T-helper 2 cell treated with Interferon-gamma antibody and Interleukin-4, amounts not matched to agents 5 μg/mL and 100 μg/mL, for 36 hours (primary cell): ENCODE measurements at places on chromosomes 4 and X.
A peak's percentile ranks its signal among the peaks of the same experiment; 100 is the strongest.

- DNase-seq: no peak
These were observed 140.2 kb upstream of the LDB2 start for GRCh38 chr4:17038510-17039176.

GRCh38 chrX:31702222-31702621, 630.4 kb upstream of the FTHL17 start:
- no peak for DNase-seq

DNA sequence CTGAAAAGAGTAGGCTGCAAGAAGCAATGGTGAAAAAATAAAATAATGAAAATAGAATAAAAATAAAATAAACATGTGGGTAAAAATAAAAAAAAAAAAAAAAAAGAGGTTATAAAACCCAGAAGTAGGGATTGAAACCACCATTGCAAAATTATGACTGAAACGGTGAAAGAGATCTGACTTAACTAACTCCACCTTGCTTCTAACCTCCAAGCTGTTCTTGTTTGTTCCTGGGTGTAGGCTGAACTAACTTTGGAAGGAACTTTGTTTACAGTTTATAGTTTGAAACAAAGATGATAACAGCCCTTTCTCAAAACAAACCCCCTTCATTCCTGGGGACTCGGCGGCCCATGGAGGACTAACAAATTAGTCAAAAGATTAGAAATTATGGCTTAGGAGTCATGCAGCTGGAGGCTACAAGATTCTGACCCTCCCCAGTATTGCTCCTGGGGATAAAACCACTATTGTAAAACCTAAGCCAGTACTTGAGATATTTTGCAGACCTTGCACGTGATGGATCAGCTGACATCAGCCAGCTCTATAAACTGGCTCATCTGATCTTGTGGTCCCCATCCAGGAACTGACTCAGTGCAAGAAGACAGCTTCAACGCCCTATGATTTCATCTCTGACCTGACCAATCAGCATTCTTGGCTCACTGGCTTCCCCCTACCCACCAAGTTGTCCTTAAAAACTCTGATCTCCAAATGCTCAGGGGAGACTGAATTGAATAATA, 30.4 kb downstream of the DDX60L start:
- peak; percentile 31 for DNase-seq

GRCh38 chr4:111228396-111228795, 605.5 kb upstream of the PITX2 start:
- no peak for DNase-seq

DNA sequence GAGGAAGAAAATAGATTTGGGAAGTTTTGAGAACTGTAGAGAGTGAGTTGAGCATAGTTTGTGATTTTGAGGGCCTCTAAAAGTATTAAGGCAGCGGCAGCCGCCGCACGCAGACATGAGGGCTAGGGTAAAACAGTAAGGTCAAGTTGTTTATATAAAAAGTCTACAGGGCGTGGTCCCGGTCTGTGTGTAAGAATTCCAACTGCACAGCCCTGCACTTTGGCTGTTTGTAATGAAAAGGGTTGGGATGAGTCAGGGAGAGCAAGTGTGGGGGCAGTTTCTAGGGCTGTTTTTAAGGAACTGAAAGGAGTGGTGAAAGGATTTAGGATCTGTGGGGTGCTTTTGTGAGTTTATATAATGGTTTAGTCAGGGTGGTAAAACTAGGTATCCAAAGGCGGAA, 55.0 kb downstream of the BEX3 start:
- no peak for DNase-seq

DNA sequence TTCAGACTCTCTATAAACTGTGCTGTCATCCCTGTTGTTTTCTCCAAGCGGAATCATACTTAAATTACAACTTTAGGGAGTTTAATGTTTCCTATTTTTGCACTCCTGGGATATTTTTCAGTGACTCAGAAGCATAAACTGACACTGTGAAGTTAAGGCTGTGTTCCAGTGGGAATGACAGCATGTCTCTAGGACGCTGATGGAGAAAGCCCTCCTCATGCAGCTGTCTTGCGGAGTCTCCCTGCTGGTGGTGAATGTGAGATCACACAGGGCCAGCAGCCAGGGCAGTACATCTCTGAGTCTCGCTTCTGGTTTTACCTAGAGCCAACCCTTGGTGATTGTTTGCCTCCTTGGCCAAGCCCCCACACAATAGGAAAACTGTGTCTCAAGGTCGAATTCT, 53.3 kb downstream of the NFKB1 start:
- DNase-seq: no peak

- DNase-seq: no peak
These were observed 30.0 kb upstream of the ANXA5 start for GRCh38 chr4:121726642-121727268.

DNA sequence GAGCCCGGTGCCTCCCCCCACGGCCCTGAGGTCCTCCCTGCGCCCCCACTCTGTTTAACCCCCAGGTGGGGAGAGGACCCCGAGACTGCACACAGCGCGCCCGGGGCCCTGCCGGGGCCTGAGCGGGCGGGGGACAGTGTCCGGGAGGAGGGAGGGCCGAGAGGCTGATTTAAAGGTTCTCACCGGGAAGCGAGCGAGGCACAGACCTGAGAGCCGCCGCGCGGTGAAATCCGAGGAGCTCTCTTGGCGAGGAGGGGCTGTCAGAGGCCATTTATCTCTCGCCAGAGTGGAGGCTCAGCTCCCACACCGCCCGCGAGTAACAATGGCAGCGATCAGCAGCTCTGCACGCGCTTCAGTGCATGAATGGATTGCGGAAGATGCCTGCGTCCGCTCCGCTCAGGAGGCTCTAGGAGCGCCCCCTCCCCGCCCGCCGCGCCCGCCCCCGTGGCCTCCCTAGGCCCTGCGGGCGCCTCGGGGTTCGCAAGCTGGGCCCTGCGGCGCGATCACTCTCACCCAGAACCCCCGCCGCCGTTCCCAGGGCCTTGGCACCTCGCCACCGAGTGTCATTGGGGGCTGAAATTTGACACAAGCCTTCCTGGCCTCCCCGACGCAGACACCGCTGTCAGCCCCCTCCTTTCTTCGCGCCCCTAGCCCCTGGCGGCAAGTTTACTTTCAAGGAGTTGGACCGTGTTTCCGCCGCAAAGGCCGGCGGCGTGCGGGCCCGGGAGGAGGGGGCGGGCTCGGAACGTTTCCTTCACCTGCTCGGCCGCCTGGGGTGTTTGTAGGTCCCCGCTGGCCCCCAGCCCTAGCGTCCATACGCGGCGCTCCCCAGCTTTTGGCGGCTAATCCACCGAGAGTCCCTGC, 48.7 kb upstream of the BCOR start:
- DNase-seq: no peak

- DNase-seq: no peak
These were observed 26.9 kb upstream of the TMPRSS11B start for GRCh38 chr4:68272380-68272779.

DNA sequence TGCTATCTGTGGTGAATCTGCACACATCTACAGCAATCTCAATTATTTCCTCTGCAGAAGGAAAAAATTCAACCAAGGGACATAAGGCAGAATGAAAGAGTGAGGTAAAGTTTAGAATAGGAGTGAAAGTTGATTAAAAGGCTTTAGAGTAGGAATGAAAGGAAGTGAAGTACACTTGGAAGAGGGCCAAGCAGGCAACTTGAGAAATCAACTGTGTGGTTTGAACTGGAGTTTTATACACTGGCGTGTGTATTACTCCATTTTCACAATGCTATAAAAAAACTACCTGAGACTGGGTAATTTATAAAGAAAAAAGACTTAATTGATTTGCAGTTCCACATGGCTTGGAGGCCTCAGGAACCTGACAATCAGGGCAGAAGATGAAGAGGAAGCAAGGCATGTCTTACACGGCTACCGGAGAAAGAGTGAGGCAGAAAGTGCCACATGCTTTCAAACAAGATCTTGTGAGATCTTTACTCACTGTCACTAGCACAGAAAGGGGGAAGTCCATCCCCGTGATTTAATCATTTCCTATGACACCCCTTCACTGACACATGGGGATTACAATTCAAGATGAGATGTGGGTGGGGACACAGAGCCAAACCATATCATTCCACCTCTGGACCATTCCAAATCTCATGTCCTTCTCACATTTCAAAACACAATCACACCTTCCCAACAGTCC, 234.8 kb downstream of the IL15 start:
- DNase-seq: no peak

GRCh38 chr4:25750874-25751273, 95.2 kb downstream of the SLC34A2 start:
- DNase-seq: no peak

- no peak for DNase-seq
These were observed 68.1 kb upstream of the BLTP1 start for GRCh38 chr4:122083989-122084388.

DNA sequence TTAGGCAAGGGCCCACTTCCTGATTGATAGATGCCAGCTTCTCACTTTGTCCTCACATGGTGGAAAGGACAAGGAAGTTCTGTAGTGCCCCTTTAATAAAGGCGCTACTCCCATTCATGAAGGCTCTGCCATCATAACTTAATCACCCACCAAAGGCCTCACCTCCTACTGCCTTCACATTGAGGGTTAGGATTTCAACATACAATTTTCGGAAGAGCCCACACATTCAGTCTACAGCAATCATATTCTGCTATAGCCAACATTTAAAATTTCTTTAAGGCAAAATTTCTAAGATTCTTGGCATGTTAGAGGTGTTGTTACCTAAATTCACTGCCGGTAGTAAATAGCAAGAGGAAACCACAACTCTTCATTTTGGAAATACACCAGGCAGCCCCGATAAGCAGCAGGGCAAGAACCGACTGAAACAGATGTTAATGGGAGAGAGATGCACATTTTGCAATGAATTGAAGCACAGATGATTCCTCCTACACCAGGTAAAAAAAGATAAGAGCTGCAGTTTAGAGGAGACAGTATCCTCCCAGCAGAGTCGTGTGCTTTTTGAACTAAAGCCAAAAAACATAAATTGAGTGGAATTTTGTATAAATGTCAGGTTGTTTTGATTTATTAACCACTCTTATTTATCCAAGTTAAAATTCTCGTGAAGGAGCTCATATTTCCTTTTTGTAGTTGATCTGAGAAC, 594.9 kb downstream of the KCTD8 start:
- no peak for DNase-seq

- peak; percentile 22 for DNase-seq
These were observed 242.7 kb upstream of the ETNPPL start for GRCh38 chr4:109005523-109005922.

DNA sequence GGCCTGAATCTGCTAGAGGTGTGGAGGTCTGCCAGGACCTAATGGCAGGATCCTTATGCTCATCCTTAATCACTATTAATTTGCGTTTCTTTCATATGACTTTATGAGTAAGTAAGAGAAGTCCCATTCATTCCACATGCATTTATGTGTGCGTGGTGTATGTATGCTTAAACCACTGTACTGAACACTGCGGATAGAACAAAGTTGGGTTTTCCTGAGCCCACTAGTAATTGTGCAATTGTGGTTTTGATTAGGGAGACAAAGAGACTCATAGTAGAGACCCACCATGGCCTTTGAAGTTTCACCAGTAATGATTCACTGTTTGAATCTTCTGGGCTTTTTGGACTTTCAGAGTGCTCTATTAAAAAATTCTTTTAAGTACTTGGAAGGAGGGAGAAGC, 498.5 kb upstream of the DIPK2B start:
- DNase-seq: no peak

DNA sequence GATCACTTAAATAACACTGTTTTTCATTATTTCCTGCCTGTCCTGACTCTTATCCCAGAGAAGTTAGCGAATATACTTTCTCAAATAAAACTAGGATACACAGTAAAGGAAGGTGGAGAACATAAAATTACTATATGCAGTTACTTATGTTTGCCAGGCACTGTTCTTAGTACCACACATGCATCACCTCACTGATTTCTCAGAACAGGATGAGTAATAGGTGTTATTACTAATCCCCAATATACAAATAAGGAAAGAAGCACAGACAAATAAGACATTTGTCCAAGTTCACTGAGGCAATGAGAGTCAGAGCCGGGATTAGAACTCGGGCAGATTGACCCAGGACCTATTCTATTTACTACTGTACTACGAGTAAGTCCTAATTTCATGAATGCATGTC, 91.7 kb downstream of the CORIN start:
- DNase-seq: no peak

DNA sequence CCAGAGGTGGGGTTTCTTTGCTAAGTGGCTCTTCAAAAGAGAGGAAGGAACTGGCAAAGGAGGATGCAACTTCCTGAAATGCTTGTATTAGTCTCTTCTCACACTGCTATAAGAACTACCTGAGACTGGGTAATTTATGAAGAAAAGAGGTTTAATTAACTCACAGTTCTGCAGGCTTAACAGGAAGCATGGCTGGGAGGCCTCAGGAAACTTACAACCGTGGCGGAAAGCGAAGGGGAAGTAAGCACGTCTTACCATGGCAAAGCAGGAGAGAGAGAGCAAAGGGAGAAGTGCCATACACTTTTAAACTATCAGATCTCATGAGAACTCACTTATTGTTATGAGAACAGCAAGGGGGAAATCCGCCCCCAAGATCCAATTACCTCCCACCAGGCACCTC, 505.7 kb downstream of the ZNF674 start:
- no peak for DNase-seq

DNA sequence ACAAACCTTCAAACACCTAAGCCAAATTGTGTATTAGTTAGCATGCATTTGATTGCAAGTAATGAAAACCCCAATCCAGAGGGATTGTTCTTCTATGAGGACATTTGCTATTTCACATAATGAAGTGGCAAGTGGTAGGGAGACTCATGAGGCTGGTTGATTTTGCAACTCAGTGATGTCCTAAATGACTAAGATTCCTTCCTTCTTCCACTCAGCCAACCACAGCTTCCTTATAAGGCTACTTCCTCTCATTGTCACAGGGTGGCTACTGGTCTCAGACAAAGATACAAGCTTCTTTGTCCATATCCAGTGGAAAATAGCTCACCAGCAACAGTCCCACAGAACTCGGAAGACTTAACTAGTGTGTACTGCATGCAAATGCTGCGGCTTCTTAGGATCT, 5.3 kb upstream of the OTC start:
- no peak for DNase-seq

DNA sequence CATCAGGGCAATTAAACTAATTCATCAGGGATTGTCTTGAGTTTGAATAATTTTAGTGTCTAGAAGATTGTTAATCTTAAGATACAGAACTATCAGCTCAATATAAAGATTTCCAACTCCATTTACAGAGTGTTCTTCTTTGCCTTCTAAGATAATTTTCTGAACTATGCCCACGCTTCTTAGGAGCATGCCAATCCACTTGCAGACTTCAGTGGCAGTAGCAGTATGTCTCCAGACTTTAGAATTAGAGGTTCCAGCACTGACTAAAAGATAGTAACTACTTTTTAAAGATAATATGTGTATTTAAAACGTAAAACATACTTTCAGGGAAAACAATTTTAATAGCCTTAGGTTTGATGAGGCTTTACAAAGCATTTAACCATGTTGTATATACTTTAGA, 34.2 kb upstream of the GALNT7 start:
- DNase-seq: no peak

DNA sequence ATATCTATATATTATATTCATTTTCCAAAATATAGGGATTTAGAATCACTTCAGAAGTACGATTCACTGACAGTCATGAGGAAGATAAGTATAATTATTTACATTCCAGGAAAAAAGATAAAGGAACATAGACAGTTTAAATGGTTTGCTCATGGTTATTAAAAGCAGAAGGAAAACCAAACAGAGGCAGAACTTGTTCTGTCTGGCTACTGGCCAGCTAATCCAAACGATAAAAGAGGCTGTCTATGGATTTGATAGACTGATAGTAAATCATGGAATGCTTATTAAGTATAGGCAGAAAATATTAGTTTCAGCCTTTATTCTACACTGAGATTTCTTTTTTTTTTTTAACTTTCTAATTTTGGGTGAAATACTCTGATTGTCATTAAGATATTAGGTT, 50.2 kb downstream of the RPGR start:
- DNase-seq: no peak

- DNase-seq: no peak
These were observed 135.2 kb upstream of the AFF2 start for GRCh38 chrX:148365233-148365632.
